ENCODE measurements at places on chromosomes 11 and 22.

DNA sequence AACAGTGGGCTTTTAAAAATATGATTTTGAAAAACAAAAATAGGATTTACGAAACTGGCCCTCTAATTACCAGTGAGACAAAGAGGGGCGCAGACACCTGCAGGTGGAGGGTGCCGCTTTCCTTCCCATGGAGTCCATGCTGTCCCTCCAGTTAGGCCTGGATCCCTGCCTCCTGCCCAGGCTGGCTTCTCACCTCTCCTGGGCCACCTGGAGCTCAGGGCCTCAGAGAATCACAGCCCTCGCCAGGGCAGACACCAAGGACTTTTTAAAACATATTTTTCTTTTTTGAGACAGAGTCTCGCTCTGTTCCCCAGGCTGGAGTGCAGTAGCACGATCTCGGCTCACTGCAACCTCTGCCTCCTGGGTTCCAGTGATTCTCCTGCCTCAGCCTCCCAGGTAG lies 1437.2 kb downstream of the TBC1D22A start:
- H3K36me3 ChIP-seq = no peaks in the 10 kb centered on the region
- peaks cover 11% of the 10 kb centered on the region for H3K27me3 ChIP-seq
- DNase-seq = no peak
- no peak overlapping the region for H3K4me3 ChIP-seq
- H3K27ac ChIP-seq = no peak overlapping the region

DNA sequence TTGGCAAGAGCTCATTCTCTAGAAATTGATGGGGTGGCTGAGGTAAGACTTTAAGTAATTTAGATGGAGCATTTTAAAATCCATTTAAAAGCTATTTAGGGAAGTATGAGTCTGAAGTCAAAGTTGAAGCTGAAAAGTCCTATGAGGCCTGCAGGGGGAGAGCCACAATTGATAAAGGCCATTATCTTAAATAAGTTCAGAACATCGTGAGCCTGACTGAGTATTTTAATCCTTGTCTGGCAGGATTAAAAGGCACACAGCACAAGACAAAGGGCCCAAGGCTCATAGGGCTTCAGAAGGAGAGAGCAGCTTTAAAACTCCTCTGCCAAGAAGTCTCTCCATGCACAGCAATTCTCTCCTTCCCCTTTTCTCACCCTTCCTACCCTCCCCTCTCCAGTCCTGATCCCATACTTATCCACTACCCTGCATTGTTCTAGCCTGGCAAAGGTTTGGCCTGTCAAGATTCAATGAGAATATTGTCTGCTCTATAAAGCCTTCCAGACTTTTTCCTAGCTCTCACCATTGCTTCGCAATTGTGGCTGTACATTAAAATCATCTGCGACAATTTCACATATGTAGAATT lies 1312.9 kb downstream of the FAM181B start:
- no peaks in the 10 kb centered on the region for H3K36me3 ChIP-seq
- DNase-seq = no peak
- H3K27me3 ChIP-seq = no peaks in the 10 kb centered on the region
- H3K4me1 ChIP-seq = no peaks in the 10 kb centered on the region
- H3K27ac ChIP-seq = no peak overlapping the region
- H3K4me3 ChIP-seq = no peak overlapping the region

DNA sequence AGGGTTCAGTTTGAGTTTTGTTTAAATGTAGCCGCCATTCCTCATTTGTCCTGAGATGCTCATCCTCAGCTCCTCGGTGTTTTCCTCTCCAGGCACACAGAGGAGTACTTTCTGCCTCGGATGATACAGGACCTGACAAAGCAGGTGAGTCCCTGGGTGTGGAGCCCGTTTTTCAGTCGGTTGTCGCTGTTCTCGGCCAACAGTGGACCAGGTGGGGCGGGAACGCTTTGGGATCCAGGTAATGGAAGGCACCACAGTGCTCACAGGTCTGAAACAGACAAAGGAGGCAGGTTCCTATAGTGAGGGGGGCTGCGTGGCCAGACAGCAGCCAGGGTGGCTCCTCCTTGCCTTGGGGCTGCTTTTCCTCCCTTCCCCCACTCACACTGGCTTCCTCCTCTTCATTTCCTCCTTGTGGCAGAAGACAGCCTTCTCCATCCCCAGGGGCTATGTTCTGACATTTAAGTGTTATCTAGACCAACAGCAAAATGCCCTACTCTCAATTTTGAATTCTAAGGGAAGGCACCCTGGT lies 19.4 kb downstream of the NADSYN1 start:
- H3K4me1 ChIP-seq = no peaks in the 10 kb centered on the region
- peaks cover 28% of the 10 kb centered on the region for H3K36me3 ChIP-seq
- no peak for DNase-seq
- H3K4me3 ChIP-seq = no peak overlapping the region

- H3K4me1 ChIP-seq = peaks cover 79% of the 10 kb centered on the region
- no peaks in the 10 kb centered on the region for H3K27me3 ChIP-seq
- peaks cover under 1% of the 10 kb centered on the region for H3K36me3 ChIP-seq
- H3K4me3 ChIP-seq = peak overlapping the region; percentile 68
Measured at GRCh38 chr11:128341280-128342248, 245.8 kb downstream of the ETS1 start.

DNA sequence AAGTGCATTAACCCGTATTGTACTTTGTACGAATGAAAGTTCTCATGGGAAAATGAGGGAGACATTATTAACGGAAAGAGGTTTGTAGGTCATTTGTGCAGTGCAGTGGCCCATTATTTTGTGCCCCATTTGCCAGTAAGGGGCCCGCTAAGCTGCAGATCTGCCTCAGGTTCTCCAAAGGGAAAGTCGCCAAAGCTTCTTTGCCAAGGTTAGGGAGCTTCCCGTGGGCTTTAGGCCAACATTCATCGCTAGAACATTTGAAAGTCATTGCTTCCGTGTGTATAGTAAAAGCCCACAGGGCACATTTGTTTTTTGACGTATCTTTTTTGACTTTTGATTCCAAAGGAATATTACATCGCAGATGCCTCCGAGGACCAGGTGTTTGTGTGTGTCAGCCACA lies 61.0 kb upstream of the SORL1-AS1 start:
- H3K27me3 ChIP-seq = no peaks in the 10 kb centered on the region
- no peak overlapping the region for H3K4me3 ChIP-seq
- DNase-seq = no peak
- H3K4me1 ChIP-seq = peaks cover 72% of the 10 kb centered on the region

- no peaks in the 10 kb centered on the region for H3K36me3 ChIP-seq
- peaks cover 2% of the 10 kb centered on the region for H3K27me3 ChIP-seq
- no peak for DNase-seq
- H3K27ac ChIP-seq = no peak within 1 kb of the TSS
- no peak within 1 kb of the TSS for H3K4me3 ChIP-seq
- H3K4me1 ChIP-seq = no peaks in the 10 kb centered on the region
Measured at GRCh38 chr11:104036588-104036987, at the start of gene DDI1. Gene DDI1, plus strand, starts transcription at chr11:104036640. Its CDS starts 183 bp downstream, at chr11:104036823.

DNA sequence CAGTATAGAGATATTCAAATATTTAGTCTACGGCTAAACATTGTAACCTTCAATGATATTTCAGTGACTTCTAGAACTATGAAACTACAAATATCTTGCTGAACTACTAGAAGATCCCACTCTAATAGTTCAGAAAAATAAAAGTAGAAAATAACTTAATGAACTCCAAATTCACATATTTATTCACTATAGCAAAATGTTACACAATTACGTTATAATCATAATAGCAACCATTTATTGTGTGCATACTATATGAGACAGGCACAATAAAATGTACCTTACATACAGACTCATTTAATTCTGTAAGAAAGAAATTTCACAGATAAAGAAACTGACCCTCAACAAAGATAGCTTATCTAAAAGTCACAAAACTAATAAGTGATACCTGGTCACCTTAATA lies 57.9 kb downstream of the F2 start:
- DNase-seq = no peak
- no peaks in the 10 kb centered on the region for H3K4me1 ChIP-seq
- H3K27ac ChIP-seq = no peak overlapping the region
- H3K27me3 ChIP-seq = no peaks in the 10 kb centered on the region

GRCh38 chr11:9250139-9250582 lies 15.0 kb downstream of the DENND5A start:
- H3K36me3 ChIP-seq = peaks cover 17% of the 10 kb centered on the region
- peak; percentile 17 for DNase-seq
- H3K27ac ChIP-seq = peak overlapping the region; percentile 85

DNA sequence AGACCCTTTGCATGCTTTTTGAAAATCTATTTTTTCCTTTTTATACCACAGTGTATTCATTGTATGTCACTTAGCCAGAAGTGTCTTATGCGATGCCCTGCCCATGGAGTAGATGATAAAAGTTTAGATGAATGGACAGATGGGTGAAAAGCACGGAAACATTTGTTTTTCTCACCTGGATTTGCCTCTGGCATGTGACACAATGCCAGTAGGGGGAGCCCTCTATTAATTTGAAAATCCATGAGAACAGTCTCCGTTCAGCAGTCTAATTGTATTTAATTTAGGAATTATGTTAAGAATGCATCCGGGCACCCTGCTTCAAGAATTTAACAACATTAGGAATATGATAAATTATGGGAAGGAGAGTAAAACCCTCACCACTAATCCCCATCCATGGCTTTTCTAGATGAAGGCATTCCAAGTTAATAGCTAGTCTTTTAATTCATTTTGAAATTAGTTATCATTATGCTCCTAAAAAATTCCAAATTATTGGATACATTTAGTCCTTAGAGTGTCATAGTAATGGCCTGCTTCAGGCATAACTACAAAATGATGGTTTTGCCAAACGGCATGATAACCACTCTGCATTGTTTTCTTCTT lies 55.3 kb upstream of the ALKBH3 start:
- no peaks in the 10 kb centered on the region for H3K27me3 ChIP-seq
- no peak overlapping the region for H3K4me3 ChIP-seq
- H3K4me1 ChIP-seq = peaks cover 5% of the 10 kb centered on the region
- peaks cover 23% of the 10 kb centered on the region for H3K36me3 ChIP-seq

- no peak overlapping the region for H3K27ac ChIP-seq
- DNase-seq = no peak
- no peaks in the 10 kb centered on the region for H3K27me3 ChIP-seq
Measured at GRCh38 chr11:125671561-125671960, 9.1 kb downstream of the ACRV1 start.

DNA sequence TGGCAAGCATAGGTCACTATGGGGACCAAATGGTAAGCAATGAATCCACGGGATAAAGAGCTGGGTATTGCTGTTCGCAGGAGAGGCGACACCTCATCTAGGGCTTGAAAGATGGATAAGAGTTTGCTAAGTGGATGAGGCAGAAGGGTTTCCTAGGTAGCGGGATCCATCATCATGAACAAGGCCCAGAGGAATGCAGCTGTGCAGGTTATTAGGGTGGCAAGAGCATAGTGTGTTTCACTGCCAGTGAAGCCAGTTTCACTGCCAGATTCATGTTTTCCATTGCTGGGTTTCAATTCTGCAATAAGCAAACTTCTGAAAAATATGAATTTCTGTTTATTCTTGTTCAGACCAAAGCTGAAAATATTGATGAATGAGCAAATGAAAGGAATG lies 27.2 kb downstream of the WEE1 start:
- H3K27ac ChIP-seq = peak overlapping the region; percentile 88
- H3K36me3 ChIP-seq = no peaks in the 10 kb centered on the region
- H3K27me3 ChIP-seq = peaks cover 2% of the 10 kb centered on the region
- no peak for DNase-seq

DNA sequence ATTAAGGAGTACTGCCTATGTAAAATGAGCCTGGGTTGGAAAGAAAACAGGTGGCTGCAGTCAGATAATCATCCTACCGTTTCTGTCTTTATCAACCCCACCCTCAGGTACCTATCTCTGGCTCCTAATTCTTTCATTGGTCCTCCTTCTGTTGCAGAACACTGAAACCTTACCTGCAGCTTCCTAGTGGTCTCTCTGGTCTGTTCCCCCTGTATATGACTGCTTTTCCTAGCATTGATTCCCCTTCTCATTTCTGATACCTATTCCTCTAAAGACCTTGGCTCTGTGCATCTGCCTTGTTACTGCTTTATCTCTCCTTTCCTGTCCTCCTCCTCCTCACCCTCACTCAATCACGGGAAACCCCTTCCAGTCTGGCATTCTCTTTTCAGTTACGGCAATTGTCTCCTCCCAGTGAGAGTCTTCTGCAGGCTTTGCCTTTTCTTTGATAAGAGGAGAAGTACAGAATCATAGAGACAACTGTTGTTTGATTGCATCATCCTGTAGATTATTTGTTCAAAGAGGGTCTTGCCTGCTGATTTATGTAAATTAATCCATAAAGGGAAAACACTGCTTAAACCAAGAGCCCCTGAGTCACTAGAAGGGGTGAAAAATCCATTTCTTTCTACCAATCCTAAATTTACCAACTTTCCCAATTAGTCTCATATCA lies 301.2 kb downstream of the AASDHPPT start:
- H3K27me3 ChIP-seq = no peaks in the 10 kb centered on the region
- no peak overlapping the region for H3K4me3 ChIP-seq
- DNase-seq = no peak
- H3K4me1 ChIP-seq = no peaks in the 10 kb centered on the region
- no peaks in the 10 kb centered on the region for H3K36me3 ChIP-seq

DNA sequence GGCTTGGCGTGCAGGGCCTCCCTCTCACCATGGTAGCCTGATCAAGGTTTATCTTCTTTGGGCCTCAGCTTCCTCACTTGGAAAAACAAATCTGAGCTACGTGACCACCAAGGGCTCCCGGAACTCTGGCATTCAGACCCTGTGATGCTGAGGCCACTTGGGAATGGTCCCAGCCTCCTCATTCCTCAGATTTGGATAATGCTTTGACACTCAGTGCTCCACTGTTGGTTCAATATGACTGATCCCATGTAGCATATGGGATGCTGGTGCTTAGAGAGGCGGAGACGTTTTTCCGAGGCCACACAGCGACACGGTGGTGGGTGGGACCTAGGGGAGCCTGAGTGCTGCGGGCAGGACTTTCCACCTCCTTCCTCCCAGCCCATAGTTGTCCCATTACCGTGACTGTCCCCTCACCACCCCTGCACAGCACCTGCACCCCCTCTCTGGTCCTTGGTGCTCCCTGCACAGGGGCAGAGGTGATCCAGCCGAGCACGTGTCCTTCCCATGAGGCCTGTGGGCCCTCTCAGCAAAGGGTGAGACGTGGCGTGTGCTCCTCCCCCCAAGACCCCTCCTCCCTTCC lies 23.1 kb downstream of the MB start:
- no peak overlapping the region for H3K27ac ChIP-seq
- peaks cover 6% of the 10 kb centered on the region for H3K27me3 ChIP-seq

DNA sequence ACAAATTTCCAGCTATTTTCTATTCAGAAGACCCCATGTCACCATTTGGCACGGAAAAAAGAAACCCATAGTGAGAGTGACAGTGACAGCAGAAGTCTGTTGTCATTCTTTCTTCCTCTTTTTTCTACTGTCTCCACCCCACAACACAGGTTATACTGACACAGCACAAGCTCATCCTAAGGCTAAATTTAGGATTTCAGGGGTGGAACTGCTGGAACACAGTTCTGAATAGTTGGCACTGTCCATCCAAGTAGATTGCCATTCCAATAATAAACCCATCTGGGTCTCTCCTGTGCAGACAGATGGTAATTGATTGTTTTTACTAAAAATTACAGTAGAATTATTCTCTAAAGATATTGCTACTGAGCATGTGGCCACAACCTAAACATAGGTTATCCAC lies 95.2 kb upstream of the C11orf87 start:
- no peak for DNase-seq
- no peak overlapping the region for H3K27ac ChIP-seq
- no peaks in the 10 kb centered on the region for H3K4me1 ChIP-seq
- no peak overlapping the region for H3K4me3 ChIP-seq
- no peaks in the 10 kb centered on the region for H3K36me3 ChIP-seq

GRCh38 chr22:21044931-21045584 lies 688 bp upstream of the LRRC74B start:
- H3K4me3 ChIP-seq = peak overlapping the region; percentile 66
- no peak for DNase-seq
- peaks cover 26% of the 10 kb centered on the region for H3K4me1 ChIP-seq
- H3K27me3 ChIP-seq = peaks cover 23% of the 10 kb centered on the region
